Left hindlimb (tissue), 1 donor: ENCODE measurements at places on chromosomes 11 and 22.

DNA sequence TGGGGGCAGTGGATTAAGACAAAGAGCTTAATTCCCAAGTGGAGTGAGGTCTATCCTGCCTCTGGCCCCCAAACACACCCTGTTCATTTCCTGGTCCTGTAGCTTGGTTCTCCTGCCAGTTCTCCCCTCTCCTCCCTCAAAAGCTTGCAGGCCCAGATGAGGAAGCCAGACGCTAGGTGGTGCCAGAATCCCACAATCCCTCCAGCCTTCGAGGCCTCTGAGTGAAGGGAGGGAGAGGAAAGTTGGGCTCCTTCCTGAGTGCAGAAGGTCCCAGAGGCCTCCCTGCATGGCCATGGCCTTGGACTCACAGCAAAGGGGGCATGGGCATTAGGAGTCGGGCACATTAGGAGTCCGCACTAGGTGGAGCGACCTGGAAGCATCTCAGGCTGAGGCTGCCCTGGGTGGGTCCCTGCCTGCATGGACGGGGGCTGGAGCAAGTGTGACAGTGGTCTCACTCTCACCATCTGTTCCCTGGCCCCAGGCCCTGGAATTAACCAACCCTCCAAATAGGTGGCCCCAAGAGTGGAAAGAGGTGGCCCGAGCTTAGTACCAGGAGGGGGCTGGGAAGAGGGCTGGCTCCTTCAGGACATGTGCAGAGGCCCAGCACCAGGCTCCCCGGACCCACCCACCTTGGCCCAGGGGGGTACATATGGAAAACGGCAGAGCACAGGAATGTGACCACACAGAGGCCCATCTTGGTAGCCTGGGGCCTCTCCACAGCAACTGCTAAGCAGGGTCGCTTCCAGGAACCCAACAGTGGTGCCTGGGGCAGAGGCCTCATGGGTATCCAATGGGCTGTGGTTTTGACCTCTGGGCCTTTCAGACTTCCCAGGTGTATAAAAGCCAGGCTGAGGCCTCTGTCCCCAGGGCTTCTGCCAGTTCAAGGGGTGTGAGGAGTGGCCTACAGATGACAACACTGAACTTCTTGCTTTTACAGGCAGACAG is 5.2 kb downstream of the FXYD2 start:
- DNase-seq: peak; percentile 85

- no peak for DNase-seq
Measured at GRCh38 chr22:47996446-47996857, 1234.0 kb downstream of the TBC1D22A start.

- no peak for DNase-seq
Measured at GRCh38 chr11:11217289-11217928, 135.6 kb downstream of the CSNK2A3 start.

DNA sequence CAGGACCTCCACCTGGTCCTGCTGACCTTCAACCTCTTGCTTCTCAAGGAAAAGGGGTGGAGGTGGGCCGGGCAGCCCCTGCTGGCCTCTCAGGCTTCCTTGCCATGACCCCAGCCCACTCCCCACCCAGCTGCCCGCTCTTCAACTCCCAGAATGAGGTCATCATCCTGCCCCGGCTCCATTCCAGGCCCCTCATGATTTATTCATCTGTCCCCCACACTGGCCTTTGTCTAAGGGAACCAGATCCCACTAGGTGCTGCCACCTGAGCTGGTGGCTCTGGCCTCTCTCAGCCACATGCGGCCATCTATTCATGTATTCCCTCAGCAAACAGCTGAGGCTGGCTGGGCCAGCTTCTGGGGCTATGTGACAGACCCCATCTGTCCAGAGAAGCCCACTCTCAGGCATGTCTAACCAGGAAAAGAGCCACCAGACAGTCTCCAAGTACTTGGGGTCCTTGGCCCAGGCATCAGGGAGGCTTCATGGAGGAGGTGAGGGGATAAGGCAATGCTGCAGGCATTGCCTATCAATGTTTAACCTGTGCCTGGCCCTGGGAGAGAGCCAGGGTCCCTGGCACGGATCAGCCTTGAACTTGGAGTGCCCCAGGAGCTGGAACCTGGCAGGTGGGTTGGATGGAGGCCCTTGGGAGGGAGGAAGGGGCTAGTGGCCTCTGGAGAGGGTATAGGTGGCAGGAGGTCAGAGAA is 2.2 kb upstream of the CABP2 start:
- DNase-seq: no peak

DNA sequence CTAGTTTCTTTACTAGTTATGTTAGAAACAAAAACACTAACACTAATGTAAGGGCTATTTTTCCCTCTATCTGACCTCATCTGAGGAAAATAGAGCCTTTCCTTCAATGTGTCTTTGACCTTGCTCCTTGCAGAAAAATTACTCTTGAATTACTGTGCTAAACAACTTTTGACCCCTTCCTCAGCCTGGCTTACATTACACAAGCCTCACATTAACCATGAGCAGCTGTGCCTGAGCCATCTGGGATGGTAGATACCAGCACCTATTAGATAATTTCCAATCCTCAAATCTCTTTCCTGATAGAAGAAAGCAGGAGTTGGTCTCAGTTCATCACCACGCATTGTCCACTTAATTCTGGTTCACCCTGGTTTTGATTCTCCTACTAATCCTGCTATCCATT is 134.4 kb upstream of the NCAM1 start:
- no peak for DNase-seq

- no peak for DNase-seq
Measured at GRCh38 chr11:129453293-129453721, 77.7 kb downstream of the BARX2 start.

GRCh38 chr11:134277183-134278001 is 1.2 kb downstream of the GLB1L3 start:
- no peak for DNase-seq

- DNase-seq: no peak
Measured at GRCh38 chr11:15268598-15268997, 153.9 kb downstream of the INSC start.

GRCh38 chr11:115226556-115226955 is 277.7 kb downstream of the CADM1 start:
- no peak for DNase-seq

DNA sequence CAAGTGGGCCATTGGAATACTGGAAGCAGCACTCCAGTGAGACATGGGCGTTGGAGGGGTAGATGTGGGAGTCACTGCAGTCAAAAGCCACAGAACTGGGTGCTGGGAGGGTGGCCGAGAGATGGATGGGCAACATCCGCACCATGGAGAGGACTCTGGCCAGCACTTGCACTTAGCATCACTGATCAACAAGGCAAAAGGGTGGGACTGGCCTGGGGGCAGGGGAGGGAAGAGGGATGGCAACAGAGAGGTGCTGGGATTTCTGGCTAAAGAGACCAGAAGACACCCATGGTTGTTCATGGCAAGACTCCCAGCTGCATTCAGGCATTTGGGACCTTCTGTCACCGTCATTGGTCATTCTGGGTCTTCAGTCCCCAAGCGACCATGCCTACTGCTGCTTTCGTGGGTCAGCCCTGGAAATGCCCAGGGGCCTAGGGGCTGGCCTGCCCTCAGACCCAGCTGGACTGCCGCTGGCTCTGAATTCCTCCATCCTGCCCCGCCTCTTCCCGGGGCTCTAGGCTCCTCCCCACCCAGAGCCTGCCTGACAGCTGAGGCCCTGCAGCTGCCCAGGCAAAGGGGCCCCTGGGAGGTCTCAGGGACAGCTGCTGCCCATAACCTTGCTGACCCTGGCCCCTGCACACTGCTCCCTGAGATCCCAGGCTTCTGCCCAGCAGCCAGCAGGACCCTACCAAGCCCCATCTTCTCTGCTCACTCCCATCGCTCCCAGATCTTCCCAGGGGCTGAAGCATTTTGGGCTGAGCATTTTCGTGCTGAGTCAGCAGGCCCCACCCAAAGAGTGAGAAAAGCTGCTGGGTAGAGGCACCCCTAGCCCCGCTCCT is 13.0 kb upstream of the CDC42EP2 start:
- peak; percentile 80 for DNase-seq

DNA sequence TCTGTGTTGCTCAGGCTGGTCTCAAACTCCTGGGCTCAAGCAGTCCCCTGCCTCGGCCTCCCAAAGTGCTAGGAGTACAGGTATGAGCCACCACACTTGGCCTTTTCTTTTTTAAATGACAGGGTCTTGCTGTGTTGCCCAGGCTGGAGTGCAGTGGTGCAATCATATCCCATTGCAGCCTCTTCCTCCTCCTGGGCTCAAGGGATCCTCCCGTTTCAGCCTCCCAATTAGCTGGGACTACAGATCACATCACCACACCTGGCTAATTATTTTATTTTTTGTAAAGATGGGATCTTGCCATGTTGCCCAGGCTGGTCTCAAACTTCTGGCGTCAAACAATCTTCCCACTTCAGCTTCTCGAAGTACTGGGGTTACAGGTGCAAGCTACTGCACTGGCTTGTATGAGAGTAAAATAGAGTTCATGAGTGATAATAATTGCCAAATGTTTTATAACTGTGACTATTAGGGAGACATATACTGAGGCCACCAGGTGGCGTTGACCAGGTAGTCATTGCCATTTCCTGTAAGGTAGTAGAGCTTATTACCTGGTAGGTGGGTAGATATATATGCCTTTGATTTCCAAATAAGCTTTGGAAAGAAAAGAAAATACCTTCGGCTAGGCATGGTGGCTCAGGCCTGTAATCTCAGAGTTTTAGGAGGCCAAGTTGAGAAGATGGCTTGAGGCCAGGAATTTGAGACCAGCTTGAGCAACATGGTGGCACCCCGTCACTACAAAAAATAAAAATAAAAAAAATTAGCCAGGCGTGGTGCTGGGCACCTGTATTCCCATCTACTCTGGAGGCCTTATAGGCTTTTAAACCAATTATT is 5.4 kb downstream of the FDX1 start:
- no peak for DNase-seq

- DNase-seq: no peak
Measured at GRCh38 chr11:5955586-5955985, 12.7 kb downstream of the OR56A5 start.

DNA sequence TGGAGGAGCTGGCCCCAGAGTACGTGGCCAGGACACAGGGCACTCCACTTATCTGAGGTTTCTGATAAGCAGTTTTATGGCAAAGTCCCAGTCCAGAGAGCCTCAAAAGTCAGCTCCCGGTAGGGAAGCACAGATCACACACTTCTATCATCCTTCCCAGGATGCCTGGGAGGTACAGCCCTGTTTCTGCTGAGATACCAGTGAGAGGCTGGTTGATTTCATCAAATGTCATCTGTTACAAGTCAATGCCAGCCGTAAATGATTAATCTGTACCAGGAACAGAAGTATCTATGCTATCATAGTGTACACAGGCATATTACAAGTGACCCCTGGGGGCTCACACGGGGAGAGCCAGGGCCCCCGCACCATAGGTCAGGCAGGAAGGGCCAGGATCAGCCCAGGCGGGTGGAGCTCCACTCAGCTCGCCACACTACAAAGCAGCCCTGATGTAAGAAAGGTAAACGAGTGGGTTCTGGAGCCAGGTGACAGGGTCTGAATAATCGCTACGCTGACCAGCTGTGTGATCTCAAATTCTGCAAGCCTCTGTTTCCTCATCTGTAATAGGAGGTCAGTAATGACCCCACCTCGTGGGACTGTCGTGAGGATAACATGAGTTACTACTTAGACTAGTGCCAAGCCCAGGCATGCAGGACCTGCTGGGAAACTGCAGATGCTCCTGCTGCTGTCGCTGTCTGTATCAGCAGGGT is 17.6 kb downstream of the PLA2G6 start:
- DNase-seq: no peak

- DNase-seq: no peak
Measured at GRCh38 chr11:19101796-19102520, 15.0 kb upstream of the ZDHHC13 start.

DNA sequence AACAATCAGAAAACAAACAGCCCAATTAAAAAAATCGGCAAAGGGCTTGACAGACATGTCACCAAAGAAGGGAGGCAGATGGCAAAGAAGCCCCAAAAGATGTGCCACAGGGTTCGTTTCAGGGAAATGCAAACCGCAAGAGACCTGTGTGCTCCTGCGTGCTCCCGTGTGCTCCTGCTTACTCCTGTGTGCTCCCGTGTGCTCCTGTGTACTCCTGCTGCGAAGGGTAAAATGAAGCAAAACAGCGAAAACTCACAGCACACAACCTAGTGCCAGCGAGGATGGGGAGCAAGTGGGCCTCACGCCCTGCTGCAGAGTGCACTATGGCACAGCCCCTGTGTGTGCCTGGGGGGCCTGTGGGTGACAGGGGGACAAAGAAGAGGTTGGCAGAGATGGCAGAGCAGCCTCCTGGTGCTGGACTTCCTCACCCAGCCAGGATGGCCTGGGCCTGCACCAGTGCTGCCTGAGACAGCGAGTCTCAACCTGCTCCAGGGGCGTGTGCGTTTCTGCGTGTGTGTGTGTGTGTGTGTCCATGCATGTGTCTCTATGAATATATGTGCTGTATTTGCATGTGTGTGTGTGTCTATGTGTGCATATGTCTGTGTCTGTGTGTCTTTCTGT is 14.0 kb downstream of the ASCL2 start:
- DNase-seq: no peak

- DNase-seq: no peak
Measured at GRCh38 chr11:125163431-125164063, 1.0 kb upstream of the PKNOX2 start.

DNA sequence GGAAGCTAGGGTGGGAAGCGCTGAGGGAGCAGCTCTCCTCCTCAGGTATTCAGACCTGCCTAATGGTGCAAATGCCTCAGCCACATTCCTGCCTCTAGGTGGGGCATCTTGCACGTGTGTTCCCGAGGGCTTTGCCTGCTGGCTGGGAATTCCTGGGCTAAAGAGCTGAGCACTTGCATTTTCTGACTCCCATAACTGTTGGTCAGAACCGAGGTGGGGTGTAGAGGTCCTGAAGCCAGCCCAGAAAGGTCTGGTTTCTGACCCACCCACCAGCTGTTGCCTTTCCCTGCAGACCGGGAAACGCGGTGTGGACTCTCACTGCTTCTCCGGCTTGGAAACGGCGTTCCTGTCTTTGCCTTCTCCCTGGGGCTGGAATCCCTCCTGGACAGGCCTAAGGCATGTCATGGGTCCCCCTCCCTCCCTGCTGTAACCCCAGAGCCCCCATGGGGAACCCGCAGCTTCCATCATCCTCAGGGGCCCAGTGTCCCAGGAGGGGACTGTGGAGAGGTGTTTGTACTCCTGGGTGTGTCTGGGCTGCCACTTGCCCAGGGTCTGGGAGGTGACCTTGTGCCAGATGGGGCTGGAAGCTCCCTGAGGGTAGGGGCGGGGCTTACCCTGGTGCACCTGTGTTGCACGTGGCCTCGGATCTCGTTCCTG is 24.0 kb upstream of the SMIM38 start:
- DNase-seq: peak; percentile 74

DNA sequence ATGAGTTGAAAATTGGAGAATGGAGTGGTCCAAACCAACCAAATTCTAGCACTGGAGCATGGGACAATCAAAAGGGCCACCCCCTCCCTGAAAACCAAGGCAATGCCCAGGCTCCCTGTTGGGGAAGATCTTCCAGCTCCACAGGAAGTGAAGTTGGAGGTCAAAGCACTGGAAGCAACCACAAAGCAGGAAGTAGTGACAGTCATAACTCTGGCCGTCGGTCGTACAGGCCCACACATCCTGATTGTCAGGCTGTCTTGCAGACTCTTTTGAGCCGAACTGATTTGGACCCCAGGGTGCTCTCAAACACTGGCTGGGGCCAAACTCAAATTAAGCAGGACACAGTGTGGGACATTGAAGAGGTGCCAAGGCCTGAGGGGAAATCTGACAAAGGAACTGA is 80.5 kb upstream of the ADSL start:
- DNase-seq: no peak
